ENCODE measurements at places on chromosomes 1 and 21.

DNA sequence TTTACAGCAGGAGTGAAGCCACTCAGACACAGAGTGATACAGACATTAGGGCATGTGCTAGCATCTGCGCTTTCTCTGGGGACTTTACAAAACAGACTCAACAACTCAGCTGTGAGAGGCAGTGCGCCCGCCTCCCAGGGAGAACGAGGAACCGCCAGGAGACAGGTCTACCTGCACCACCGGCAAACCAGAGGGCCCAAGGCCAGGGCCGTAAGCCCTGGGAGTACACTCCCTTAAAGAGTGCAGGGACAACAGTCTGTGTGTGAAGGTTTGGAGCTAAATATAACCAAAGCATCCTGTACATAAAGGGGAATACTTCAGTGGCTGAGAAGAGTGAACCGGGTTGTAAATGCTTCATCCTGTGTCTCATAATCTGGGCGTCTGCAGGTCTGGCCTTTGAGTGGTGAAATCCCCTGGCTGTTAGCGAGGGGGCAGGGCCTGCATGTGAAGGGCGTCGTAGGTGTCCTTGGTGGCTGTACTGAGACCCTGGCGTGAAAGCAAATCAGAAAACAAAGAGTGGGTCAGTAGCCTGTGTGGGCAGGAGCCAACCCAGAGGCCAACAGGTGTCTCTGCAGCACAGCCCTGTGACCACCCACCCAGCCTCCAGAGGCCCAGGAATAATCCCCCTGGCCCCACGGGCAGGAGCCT lies 86.9 kb downstream of the CD247 start:
- no peak for DNase-seq

GRCh38 chr1:215794156-215794555 lies 227.1 kb downstream of the KCTD3 start:
- DNase-seq: no peak

- DNase-seq: no peak
Observed at GRCh38 chr1:84307398-84307797, 5.9 kb downstream of the SAMD13 start.

GRCh38 chr1:184215274-184215925 lies 163.9 kb downstream of the TSEN15 start:
- no peak for DNase-seq

Data from fibroblast of lung (primary cell).